Keratinocyte (primary cell): ENCODE measurements at places on chromosomes 6 and 20.

GRCh38 chr6:130575971-130576370, 210.2 kb downstream of the TMEM200A start:
- no peak for DNase-seq

GRCh38 chr6:168535711-168536110, 94.7 kb downstream of the SMOC2 start:
- DNase-seq, result no peak

GRCh38 chr20:40810332-40811000, 121.4 kb upstream of the MAFB start:
- DNase-seq, result no peak

GRCh38 chr6:75601304-75602245, at the start of gene SENP6:
Gene SENP6 (plus strand): TSS chr6:75601880. CDS start chr6:75602525, 645 bp downstream.
- DNase-seq, result no peak

- no peak for DNase-seq
Measured at GRCh38 chr6:88499436-88499835, 333.3 kb upstream of the CNR1 start.

DNA sequence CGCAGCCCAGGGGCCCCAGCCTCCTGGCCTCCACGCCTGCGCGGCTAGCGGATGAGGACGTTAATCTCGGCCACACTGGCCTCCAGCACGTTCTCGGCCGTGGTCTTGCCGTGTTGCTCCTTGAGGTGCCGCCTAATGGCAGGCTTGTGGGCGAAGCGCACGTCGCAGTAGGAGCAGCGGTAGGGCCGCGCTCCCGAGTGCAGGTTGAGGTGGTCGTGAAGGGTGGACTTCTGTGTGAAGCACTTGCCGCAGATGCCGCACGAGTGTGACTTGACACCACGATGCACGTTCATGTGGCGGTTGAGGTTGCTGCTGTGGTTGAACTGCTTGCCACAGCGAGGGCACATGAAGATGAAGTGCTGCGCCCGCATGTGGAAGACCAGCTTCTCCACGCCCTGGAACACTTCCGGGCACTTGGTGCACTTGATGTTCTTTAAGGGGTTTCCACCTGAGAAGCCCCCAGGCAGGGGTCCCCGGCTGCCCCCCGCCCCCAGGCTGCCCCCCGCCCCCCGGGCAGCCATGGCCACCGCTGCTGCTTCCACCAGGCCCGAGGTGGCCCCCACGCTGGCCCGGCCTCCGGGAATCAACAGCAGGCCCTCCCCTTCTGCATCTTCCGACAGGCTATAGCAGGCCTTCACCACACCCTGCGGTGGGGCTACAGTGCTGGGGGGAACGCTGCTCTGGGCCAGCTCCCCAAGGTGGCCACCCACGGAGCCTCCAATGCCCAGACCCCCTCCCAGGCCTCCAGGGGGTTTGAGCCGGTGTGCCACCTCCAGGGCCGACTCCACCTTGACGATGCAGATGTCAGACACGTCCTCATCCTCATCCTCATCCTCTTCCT, 1.8 kb downstream of the ZBTB12 start:
- DNase-seq, result no peak

DNA sequence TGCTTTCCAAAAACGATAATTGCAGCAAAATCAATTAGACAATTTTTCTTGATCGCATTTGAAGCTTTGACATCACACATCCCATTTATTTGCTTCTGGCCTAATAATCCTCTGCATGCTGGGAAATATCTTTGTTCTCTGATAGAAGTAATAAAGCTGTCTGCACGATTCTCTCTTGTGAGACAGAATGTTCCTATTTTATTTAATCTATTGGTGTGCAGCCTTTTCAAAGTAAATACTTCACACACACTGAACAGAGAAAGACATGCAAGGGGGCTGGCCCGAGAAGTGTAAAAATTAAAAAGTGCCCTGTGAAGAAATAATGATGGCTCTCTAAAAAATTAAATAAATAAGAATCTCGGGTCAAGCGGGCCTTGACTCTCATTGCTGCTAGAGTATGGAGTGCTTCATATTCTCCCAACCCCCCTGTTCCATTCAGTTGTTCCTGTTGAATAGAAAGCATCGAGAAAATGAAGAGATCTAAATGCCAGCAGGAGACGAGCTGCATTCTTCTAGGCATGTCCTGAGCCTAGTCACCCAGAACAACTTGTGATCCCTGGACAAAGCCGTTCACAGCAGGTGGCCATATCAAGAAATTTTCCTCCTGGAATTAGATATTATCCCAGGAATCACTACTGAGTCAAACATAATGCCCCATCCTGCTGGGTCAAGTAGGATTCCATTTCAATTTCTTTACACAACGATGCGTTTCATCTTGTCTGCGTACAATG, 625.9 kb upstream of the EPHA7 start:
- no peak for DNase-seq

- no peak for DNase-seq
Measured at GRCh38 chr6:43076464-43077332, 584 bp downstream of the PTK7 start.

- no peak for DNase-seq
Measured at GRCh38 chr6:155996151-155996550, 540.5 kb upstream of the NOX3 start.

- DNase-seq, result no peak
Measured at GRCh38 chr20:24604966-24605665, 135.7 kb downstream of the SYNDIG1 start.

DNA sequence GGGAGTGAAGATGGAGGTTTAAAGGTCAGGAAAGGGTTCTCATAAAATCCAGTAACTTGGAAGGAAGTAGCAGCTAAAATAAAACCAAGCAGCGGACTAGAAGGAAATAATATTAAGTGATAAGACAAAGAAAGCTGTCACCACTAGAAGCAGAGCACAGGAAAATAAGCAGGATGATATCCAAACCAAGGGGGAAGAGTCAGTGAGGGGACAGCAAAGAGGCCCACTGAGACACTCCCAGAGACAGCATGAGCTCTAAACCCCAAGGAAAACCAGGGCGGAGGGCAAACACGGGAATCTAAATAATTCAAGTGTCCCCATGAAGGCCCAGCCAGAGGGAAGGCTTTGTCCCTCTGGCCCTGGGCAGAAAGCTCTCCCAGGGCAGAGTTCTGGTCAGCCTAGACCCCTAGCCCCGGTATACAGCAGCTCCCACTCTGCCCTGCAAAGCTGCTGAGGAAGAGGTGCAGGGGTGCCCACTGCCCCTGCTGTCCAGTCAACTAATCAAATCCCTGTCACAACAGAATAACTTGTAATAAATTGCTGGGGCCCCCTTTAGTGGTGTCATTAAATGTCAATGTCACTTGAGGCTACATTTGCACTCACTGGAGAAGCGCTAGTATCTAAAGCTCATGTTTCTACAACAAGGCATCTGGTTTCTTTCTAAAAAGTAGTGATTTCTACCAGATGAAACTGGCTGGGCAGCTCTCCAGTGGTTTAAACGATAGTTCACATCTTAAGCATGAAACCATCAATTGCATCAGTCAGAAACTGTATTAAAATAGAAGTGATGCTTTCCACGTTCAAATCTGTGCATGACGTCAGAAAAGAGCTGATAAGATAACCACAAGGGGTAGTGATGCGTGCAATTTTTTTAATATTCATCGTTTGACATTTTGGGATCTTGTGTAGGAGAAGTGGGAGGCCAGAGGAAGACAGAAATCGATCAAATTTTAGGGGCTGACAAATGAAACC, 13.6 kb downstream of the PDE10A start:
- no peak for DNase-seq

- no peak for DNase-seq
Measured at GRCh38 chr20:14207591-14207990, 129.8 kb downstream of the FLRT3 start.

DNA sequence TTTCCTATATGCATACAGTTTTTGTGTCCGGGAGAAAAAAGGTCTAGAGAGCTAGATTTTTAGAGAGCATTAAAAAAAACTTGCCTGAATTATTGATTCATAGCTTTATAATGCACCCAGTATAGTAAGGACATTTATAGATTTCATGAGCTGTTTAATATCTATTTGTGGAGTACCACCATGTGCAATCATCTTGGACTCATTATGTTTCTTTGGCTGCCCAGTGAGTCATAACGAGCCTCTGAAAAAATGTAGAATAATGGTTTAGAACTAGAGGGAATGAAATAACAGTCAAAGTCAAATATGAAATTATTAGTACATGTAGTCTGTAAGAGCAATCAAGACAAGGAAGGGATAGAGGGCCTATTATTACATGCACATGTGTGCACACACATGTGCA, 350.0 kb downstream of the CD83 start:
- no peak for DNase-seq

DNA sequence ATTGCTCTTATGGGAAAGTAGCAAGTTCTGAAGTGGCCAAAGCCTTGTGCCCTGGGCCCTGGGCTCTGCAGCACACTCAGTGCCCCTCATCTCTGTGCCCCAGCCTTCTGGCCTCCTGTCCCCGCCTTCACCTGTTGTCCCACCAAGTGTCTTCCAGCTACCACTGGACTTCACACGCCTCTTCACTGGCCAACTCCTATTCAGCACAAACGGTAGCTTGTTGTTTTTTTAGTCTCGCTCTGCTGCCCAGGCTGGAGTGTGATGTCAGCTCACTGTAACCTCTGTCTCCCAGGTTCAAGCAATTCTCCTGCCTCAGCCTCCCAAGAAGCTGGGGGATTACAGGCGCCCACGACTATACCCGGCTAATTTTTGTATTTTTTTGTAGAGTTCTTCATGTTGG, 4.8 kb downstream of the CCHCR1 start:
- DNase-seq, result no peak

GRCh38 chr6:146546443-146547043, 2.9 kb downstream of the RAB32 start:
- peak; percentile 90 for DNase-seq

GRCh38 chr6:10418361-10418861, 3.5 kb upstream of the TFAP2A start:
- DNase-seq, result no peak

DNA sequence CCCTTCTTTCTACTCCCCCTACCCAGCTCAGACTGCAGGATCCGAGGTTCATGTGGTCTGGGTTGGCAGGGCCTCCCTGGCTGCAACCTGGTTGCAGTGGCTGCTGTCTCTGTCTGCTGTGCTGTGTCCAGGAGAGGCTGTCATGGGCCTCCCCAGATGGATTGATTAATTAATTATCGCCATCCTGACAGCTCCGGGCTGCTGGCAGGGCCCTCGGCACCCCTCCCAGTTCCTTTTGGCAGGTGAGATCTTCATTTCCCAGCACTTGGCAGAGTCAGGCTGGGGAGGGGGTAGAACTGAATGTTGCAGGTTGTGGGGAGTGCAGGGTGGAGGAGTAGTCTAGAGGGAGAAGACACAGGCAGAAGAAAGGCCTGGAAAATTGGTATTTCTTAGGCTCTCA, 56.7 kb upstream of the ZFAND3 start:
- no peak for DNase-seq

DNA sequence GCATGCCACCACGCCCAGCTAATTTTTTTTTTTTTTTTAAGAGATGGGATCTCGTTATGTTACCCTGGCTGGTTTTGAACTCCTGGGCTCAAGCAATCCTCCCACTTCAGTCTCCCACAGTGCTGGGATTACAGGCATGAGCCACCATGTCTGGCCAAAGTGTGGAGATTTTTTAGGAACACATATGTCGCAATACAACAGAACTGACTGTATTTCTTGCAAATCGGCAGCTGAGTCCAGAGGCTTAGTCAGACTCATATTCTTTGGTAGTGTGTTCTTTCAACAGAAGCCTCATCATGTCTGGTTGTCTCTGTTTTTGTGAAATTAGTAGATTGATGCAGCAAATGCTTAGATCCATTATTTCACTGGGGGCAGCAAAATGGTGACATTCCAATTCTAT, 23.9 kb upstream of the CD164 start:
- DNase-seq, result no peak

- DNase-seq, result no peak
Measured at GRCh38 chr6:69871107-69871506, 4.8 kb downstream of the COL19A1 start.

GRCh38 chr20:32965581-32966373, 38.5 kb downstream of the SUN5 start:
- DNase-seq, result no peak

- DNase-seq, result no peak
Measured at GRCh38 chr6:143745166-143746133, 67.7 kb downstream of the PHACTR2 start.

DNA sequence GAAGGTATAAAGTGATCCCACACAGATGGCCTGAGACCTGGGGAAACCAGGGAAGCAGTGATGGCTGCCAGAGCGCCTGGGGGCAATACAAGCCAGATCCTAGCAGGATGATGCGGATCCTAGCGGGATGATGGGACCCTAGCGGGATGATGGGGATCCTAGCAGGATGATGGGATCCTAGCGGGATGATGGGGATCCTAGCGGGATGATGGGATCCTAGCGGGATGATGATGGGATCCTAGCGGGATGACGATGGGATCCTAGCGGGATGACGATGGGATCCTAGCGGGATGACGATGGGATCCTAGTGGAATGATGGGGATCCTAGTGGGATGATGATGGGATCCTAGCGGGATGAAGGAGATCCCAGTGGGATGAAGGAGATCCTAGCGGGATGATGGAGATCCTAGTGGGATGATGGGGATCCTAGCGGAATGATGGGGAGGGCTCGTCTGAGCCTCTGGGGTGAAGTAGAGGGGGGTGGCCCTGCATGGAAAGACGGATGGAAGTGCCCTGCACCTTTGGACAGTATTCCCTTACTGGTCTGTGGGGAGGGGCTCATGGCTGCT, 44.2 kb upstream of the CDH22 start:
- no peak for DNase-seq

GRCh38 chr20:62517901-62518610, 42.3 kb upstream of the GATA5 start:
- no peak for DNase-seq

- DNase-seq, result no peak
Measured at GRCh38 chr6:13711324-13711732, 307 bp downstream of the RANBP9 start.

GRCh38 chr20:45934046-45934585, 367 bp upstream of the PCIF1 start:
- no peak for DNase-seq

DNA sequence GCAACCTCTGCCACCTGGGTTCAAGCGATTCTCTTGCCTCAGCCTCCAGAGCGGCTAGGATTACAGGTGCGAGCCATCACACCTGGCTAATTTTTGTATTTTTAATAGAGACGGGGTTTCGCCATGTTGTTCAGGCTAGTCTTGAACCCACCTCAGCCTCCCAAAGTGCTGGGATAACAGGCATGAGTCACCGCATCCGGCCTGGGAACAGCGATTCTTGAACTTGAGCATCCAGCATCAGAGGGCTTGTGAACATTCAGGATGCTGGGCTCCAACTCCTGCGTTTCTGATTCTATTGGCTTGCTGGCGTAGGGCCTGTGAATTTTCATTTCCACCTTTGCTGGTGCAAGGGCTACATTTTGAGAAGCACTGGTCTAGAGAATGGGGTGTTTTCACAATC, 24.5 kb upstream of the PIM1 start:
- no peak for DNase-seq

GRCh38 chr6:72288592-72288991, 333.3 kb upstream of the KCNQ5 start:
- no peak for DNase-seq

- DNase-seq, result no peak
Measured at GRCh38 chr6:100455230-100456124, 9.2 kb downstream of the SIM1 start.

GRCh38 chr6:12791371-12791770, 74.8 kb downstream of the PHACTR1 start:
- DNase-seq, result no peak

GRCh38 chr6:132114201-132114825, 163.1 kb upstream of the CCN2 start:
- no peak for DNase-seq

GRCh38 chr6:110946498-110946897, 12.0 kb upstream of the GTF3C6 start:
- no peak for DNase-seq
